Fibroblast of villous mesenchyme (primary cell): ENCODE measurements at places on chromosomes 12 and 14. TPM values are rescaled to one million over a fixed set of nuclear protein-coding genes. Genes with fewer than 3 reads are reported as not detected.

UTP20 gene
- total RNA-seq: 25.1 and 32.0 TPM in 2 replicates

TRIM9 gene
- 0.64 TPM in 1 of 2 replicates, not detected in the other for total RNA-seq

MYH6 gene
- total RNA-seq: not detected in 2 replicates

BATF gene
- not detected in 2 replicates for total RNA-seq

LUM gene
- 487 and 603 TPM in 2 replicates for total RNA-seq

HHIPL1 gene
- 3.9 TPM in 2 replicates for total RNA-seq

OR4K14 gene
- not detected in 2 replicates for total RNA-seq

GRCh38 chr14:50924843-50925242 lies 19.4 kb downstream of the PYGL start:
- no peak for DNase-seq

DNA sequence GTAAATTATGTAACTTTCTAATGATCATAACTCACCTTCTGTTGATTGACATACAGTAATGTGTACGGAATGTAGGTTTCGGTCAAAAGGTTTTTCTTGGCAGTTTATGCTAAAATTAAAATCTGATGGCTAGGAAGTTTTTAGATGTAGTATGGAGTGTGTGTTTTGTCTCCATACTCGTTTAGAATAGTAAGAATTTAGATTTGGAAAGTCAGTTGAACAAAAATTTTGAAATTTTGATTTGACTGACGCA lies 859 bp downstream of the PALS1 start:
- no peak for DNase-seq

DNA sequence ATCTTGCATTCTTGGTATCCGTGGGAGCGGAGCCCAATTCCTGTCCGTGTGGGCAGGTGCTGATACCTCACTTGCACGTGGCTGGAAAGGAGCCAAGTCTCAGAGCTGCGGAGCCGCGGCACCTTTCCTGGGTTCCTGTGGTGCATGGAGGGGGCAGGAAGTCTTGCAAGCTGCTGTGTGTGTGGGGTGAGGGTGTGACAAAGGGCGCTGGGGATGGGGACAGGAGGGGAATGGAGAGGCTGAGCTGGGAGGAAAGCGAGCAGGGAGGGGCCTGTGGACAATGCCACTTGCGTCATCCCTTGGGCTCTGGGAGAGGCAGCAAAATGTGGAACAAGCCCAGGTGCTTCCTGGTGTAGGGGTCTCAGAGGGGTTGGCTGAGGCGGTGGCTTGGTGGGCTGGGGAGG lies 86.7 kb downstream of the CALM1 start:
- no peak for DNase-seq

GRCh38 chr12:100608776-100609175 lies 35.3 kb downstream of the GAS2L3 start:
- no peak for DNase-seq

DNA sequence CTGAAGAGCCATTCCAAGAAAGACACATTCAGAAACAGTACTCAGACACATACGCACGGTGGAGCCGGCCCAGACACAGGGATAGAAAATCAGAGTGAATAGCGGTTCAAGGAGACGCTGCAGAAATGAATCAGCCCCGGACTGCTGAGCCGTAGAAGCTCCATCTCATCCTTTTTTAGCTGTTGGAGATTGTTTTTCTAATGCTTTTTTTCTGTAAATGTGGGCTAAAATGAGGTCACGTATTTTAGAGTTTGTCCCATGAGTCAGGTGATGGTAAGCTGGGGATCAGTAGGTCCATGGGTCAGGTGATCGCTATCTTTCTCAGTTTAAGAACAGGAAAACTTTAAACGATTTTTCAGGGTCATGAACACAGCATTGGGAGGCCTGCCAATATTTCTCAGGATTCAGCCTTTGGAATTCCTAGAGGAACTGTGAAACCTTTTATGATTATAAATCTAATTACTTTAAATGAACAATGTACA lies 202.4 kb downstream of the ITPR2 start:
- peak; percentile 83 for DNase-seq

DNA sequence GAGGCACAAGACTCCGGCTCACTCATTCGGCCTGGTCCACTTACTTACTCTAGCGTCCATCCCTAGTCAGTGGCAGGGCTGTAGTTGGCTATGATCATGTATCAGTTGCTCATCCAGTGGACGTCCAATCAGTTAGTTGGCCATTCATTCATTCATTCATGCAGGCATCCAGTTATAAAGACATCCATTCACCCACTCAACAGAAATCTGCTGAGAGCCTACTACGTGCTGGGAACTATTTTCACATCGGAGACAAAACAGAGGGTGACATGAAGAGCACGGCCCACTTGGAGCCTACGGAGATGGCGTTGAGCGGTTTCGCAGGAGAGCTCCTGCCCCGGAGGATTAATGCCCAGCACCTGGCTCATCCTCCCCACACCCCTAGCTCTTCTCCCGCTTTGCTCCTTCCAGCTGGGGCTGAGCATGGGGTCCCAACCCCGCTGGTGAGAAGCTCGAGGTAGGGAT lies 49.7 kb downstream of the SNAPC1 start:
- DNase-seq: no peak

DNA sequence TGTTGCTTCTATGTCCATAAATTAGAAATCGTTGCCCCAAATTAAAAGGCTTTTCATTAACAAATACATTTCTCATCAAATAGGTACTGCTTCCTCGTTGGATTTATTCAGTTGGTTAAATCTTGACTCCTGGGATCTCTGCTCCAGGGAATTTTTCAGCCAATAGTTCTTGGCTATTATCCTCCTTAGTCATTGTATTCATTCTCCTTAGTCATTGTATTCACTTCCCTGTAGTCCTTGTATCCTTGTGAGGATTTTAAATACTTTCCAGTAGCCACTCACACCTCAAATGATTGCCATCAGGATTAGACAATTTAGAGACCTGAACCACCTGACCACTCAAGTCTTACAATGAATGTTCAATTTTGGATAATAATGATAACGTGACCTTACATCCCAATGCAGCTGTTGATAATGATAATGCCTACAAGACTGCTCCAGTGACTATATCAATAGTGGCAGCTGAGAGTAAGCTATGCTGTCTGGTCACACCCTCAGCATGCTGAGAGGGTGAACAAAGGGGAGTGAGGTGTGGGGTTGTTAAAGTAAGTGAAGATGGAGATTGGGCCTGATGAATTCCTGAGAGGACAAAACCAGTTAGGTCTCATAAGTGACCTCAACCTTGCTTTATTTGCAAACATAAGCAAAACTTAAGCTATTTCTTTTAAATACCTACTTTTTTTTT lies 193.7 kb upstream of the RTL1 start:
- DNase-seq: no peak

GRCh38 chr12:54370171-54370730 lies 6.0 kb upstream of the GPR84 start:
- peak; percentile 84 for DNase-seq

DNA sequence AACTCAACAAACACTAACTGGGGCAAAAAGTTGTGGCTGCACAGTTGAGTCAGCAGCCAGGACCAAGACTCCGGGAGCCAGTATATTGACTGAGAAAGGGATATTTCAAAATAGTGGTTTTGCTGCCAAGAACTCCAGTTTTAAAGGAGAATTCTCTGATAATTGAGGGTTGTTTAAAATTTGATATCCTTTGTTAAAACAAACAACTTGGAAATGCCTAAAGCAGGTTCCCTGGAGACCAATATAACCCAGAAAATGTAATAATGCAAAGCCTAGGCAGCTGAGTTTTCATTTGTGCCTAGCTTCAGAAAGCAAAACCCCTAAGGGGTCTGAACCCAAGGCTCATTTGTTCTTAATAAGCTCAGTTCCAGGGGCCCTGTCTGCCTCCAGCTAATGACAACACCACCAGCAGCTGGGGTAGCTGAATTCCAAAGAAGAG lies 311.7 kb upstream of the CCDC196 start:
- no peak for DNase-seq

- DNase-seq: peak; percentile 65
These were observed 50.3 kb downstream of the LMO3 start for GRCh38 chr12:16555630-16556029.

GRCh38 chr14:68401317-68401716 lies 391.6 kb downstream of the ZFP36L1 start:
- peak; percentile 46 for DNase-seq

- DNase-seq: peak; percentile 93
These were observed 380.8 kb upstream of the RGS6 start for GRCh38 chr14:71551291-71551950.

GRCh38 chr12:103952497-103952896 lies 13.2 kb upstream of the TDG start:
- DNase-seq: no peak

DNA sequence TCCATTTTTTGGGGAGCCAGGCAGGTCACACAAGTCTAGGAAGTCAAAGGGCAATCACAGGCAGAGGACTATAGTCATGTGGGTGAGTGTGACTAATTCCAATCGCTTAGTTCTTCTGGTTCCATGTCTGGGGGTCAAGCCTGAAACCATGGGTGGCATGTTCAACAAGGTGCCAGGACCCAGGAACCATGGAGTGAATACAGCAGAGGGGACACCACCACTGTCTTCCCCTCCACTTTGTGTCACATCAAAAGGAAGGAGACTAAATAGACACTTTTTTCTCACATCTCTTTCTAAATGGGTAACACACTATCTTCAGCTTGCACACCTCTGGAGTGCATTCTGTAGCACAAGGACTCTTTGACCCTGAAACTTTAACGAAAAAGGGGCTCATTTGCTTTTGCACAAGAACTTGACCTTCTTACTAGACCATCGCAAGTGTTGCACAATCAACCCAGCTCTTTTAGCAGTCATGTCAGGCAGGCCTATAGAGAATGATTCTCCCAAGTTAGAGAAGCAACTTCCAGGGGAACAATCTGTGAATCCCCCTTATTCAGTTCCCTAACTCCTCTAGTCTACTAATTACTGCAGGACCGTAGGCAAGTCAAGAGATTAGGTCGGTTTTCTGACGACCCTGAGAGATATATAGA lies 398.7 kb downstream of the NELL2 start:
- no peak for DNase-seq

GRCh38 chr12:42704810-42705401 lies 115.4 kb upstream of the PRICKLE1 start:
- DNase-seq: no peak

- no peak for DNase-seq
These were observed 1.4 kb downstream of the NFKBIA start for GRCh38 chr14:35403114-35403602.

DNA sequence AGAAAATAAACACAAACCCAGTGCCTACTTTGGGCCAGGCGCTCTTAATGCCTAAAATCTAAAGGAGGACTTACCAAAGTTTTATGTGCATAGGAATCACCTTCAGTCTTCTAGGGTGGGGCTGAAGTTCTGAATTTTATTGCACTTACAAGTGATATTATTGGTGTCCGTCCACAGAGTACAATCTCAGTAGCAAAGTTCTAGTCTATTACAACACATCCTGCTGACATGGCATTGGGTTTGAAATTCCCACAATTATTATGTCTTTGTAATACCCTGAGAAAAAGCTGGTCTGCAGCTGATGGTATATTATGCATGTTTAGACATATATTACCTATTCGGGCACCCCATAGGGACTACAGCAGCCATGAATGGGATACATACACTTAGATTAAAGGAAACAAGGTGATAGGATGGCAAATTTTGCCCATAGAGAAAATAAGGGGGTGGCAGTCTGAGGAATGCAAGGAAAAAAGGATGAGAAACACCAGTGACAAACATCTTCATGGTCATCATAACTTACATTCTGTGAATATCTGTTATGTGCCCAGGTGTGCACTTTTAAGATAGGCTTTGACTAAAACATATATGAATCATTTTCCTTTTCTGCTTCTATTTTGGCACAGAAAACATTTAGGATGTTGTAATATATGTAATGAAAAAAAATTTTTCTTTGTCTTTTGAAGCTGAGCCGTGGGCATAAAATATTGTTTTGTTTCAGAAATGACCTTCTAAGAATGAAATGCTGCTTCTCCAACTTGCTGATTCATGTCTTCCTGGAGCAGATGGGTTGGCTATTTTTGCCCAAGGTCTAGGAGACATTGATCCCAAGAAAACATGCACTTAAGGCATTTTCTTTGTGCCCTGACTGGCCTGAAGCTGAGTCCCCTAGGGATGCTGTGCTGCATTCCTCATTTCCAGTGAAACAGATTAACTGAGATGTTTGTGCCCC lies 27.2 kb upstream of the ALG10 start:
- DNase-seq: no peak

DNA sequence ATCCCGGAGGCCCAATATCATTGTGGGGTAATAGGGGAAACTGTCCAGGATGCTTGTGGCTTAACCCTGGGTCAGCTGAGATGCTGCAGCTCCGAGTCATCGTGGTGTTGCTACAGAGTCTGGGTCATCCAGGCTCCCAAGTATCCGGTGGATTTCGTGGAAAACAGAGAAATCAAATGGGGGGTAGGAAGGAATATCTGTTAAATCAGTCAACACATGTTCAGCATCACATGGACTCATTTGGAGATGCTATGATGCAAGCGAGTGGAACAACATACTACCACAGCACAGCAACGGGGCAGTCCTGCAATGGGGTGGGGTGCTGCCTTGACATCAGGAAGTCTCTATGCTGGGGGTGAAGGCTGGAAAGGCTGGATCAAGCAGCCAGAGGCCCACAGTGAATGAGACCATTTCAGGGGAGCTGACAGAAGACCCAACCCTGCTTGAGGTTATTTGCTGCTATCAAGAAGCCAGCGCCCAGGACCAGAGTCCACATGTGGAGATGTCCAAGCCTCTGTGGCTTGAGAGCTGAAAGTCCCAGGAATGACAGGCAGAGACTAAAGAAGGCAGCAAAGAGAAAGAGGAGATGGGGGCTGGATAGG lies 22.9 kb downstream of the VDR start:
- peak; percentile 99 for DNase-seq

DNA sequence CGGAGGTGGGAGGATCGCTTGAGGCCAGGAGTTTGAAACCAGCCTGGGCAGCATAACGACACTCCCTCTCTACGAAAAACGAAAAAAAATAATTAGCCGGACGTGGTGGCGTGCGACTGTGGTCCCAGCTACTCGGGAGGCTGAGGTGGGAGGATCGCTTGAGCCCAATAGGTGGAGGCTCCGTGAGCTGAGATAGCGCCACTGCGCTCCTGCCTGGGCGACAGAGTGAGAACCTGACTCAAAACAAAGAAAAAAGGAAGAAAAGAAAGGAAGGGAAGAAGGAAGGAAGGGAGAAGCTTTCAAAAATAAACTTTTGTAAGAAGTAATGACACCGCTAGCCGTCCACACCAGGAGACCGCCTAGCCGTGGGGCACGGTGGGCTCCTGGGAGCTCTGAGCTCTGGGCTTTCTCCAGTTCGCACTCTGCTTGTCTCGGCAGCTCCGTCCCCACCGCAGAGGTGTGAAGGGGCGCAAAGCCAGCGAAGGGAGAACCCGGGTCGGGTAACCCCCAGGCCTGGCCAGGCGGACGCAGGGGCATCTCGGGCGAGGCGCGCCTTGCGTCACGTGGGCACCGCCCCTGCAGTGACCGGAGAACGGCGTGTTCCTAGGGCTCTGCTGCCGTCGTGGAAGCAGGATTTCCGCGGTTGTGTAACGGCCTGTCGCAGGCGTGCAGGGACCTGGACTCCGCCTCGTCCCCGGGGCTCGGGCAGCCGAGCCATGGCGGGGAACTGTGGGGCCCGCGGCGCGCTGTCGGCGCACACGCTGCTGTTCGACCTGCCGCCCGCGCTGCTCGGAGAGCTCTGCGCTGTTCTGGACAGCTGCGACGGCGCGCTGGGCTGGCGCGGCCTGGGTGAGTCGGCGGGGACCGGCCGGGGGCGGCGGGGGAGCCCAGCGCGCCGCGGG lies at the start of gene IRAK3:
Gene IRAK3, plus strand, starts transcription at position 631 of the 902 bp plus-strand sequence. Its CDS starts 86 bp downstream, at position 717.
- DNase-seq: peak; percentile 66
